ENCODE measurements at places on chromosomes 7 and 10. TPM values are rescaled to one million over a fixed set of nuclear protein-coding genes. Genes with fewer than 3 reads are reported as not detected.

Gene MXI1
- total RNA-seq = 260 TPM

Gene SSC4D
- total RNA-seq = 42.6 TPM

Gene STEAP4
- not detected for total RNA-seq

Gene INA
- 3.4 TPM for total RNA-seq

Gene PNLIPRP3
- not detected for total RNA-seq

Gene BCL7B
- total RNA-seq = 37.7 TPM

Gene TMEM270
- not detected for total RNA-seq

Gene SLC29A3
- 16.8 TPM for total RNA-seq

DNA sequence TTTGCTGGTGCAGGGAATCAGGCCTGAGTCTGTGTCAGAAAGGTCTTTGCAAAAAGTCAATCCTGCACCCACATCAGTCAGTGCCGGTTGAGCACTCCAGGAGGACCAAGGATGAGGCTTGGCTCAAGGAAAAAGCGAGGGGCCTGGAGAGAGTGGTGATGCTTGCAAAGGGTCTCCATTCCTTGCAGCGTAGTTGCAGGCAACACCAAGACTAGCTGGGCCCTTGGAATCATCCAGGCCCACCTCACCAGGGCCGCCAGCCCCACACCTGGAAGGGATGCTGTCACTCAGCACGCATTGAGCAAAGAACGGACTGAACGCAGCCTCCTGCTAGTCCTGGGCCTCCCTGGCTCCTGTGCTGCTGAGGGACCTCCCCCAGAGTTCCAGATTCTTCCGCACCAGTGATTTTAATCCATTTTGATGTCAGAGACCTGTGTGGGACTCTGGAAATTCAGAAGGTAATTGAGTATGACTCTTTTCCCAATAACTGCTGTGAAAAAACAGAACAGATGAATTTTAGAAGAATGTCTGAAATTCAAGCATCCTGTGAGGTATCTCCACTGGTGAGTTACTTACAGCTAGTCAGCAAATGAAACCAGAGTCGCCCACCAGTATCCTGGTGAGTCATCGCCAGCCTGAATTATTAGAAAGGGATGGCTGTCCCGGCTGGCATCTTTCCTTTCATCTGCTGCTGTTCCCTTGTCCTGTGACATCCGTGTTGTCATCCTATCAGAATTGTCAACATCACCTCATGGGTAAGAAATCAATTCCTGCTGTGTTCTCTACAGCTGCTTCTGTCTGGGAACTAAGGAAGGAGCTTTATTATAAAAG, 150.8 kb upstream of the NPS start:
- peak; percentile 67 for DNase-seq

DNA sequence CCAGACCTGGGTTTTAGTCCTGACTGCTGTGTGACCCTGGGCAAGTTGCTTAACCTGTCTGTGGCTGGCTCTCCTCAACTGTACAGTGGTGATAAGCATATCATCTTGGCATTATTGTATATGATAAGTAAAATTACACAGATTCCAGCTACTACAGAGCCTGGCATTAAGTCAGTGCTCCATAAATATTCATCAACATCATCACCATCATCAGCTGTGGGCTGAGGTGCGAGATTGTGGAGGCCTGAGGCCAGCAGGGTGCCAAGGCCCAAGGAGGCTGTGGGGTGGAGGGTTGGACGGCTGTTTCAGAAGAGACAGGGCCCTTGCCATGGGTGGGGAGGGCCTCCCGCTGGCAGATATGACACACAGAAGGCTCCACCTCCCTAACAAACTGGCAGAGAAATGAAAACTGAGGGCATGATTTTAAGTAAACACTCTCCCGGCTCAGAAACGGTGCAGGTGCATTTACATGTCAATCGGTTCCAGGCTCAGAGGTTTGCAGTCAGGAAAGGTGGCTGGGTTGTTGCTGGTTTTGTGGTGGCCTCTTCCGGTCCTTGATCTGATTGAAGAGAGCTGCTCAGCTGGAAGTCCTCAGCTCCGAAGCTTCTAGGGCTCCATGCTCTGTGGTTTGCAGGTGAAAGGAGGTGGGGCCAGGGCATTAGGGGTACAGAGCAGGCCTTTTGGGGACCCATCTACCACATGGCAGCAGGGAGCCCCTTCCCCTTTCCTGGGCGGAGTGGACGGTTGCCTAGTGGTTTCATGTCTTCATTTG, 10.2 kb downstream of the CRYGN start:
- no peak for DNase-seq

DNA sequence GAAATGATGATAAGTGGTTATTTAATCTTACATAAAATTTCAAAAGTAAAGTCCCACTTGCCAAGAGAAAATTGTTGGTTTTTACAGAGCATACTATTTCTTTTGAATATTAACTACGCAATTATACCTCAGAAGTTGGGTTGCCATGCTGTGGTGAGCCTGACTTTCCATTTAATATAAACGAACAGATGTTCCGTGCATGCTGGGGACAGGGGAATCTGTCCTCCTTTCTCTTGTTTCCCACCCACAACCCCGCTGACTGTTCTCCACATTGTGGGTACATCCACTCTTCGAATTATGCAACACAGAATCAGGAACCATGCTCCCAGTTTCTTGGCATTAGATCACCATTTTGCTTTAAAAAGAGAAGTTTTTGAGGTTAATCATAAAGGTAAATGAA, 29.2 kb upstream of the RTKN2 start:
- no peak for DNase-seq

DNA sequence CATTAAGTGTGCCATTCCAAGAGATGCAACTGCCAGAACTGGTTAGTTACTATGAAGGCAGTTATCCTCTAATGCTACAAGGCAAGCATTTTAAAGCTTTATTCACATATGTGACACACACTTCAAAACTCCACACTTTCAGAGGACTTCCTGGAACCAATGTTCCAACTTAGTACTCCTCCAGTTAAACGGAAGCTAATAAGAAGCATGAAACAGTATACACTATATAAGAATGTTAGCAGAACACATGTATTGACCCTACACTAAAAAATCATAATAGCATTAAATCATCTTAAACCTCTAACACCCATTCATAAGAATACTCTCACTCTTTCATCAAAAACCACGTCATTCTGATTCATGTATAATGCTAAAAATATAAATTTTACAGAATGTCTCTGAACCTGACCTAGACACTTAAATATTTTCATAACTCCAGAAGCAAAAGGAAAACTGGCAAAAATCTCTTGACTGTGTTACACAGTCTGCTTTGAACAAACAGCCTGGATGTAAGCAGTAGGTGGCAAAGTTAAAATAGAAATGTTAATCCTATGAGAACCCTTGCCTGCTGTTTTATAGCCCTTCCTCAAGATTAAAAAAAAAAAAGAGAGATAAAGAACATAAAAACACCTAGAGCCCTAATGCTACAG, 135.0 kb downstream of the SEMA3C start:
- DNase-seq = no peak

- DNase-seq = no peak
Measured at GRCh38 chr10:71650397-71650796, 69.2 kb downstream of the C10orf105 start.

- DNase-seq = no peak
Measured at GRCh38 chr7:152403726-152404125, 32.1 kb downstream of the KMT2C start.

- peak; percentile 91 for DNase-seq
Measured at GRCh38 chr7:75639071-75639885, 99.5 kb downstream of the HIP1 start.

- peak; percentile 92 for DNase-seq
Measured at GRCh38 chr10:100370714-100371481, 23.9 kb downstream of the SCD start.

- DNase-seq = no peak
Measured at GRCh38 chr10:17547060-17547459, 70.1 kb downstream of the HACD1 start.

DNA sequence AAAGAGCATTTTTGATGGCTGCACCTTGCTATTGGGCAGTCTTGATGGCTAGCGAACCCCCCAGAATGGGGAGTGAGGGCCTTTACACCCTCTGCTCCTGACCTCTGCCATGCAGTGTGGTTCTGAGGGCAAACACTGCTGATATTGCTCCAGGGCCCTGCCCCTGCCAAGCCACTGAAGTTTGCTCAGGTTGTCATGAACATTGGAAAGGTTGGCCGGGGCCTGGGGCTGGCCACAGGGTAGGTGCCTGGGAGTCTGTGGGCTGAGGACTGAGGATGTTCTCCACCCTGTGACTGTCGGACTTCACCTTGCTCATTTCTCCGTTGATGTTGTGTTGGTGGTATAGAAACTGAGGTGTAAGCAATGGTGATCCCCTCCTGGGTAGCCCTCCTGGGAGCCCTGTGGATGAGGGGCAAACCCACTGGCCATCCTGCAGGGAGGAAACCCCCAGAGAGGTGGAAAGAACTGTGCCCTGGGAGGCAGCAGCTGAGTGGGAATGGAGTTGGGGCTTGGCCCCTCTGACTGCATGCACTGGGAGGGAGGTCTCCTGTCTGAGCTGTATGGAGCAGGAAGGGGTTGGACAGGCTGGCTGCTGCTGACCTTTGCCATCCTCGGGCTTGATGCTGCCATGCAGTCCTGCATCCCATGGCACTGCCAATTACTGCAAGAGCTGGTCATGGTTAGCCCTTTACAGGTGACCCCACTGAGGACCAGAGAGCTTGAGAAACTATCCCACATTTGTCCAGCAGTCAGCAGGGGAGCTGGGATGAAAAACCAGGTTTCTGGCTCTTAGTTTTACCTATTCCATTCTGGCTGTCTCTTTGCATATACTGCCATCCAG, 77.1 kb downstream of the SH2D4B start:
- peak; percentile 18 for DNase-seq

DNA sequence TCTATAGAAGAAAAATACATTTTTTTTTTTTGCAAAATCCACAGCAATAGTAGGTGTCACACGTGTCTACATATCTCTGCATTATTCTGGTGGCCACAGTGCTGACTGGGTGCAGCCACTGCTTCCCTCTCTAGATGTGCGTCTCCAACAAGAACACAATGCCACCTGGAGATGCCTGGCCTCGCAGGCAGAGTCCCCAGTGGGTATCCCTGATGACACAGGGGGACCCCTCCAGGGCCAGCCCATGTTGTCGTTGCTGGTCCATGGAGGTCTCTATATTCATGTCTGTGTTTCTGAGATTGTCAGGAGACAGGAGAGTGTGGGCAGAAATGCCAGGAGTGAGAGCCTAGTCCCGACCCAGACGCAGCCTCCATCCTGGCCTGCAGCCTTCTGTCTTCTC, 345.9 kb upstream of the SHH start:
- DNase-seq = no peak

GRCh38 chr7:138565451-138566114, 105.5 kb downstream of the TRIM24 start:
- DNase-seq = peak; percentile 65

GRCh38 chr7:30168835-30169573, 34.2 kb downstream of the MTURN start:
- peak; percentile 68 for DNase-seq

GRCh38 chr10:126058507-126058906, 162.1 kb downstream of the FANK1 start:
- no peak for DNase-seq

- peak; percentile 66 for DNase-seq
Measured at GRCh38 chr7:80499350-80499953, 12.4 kb downstream of the GNAT3 start.

DNA sequence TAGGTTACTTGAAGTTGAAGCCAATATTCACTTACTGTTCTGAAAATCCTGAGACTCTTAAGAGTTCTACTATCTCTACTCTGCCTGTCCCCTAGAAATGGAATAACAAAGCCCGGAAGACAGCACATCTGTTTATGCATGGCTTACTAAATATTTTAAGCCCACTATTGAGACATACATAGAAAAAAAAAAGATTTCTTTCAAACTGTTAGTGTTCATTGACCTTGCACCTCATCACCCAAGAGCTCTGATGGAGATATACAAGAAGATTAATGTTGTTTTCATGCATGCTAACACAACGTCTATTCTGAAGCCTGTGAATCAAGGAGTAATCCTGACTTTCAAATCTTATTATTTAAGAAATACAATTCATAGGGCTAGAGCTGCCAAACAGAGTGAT, 859.3 kb upstream of the C7orf33 start:
- DNase-seq = no peak

- DNase-seq = no peak
Measured at GRCh38 chr7:143279186-143280098, 5.3 kb upstream of the TMEM139 start.

DNA sequence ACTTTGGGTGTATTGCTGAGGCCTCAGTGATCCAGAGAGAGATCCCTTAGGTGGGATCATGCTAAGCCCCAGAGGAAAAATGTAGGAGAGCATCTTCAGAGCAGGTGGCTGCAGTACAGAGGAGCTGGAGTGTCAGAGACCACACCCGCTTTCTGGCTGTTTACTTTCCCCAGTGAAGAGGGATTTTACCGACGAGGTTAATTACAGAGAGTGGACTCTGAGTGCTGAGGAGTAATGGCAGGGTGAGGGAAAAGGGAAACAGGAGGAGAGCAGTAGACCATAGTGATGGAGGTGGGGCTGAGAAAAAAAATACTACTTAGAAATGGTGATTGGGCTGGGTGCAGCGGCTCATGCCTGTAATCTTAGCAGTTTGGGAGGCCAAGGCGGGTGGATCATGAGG, 43.3 kb upstream of the HBP1 start:
- DNase-seq = no peak

DNA sequence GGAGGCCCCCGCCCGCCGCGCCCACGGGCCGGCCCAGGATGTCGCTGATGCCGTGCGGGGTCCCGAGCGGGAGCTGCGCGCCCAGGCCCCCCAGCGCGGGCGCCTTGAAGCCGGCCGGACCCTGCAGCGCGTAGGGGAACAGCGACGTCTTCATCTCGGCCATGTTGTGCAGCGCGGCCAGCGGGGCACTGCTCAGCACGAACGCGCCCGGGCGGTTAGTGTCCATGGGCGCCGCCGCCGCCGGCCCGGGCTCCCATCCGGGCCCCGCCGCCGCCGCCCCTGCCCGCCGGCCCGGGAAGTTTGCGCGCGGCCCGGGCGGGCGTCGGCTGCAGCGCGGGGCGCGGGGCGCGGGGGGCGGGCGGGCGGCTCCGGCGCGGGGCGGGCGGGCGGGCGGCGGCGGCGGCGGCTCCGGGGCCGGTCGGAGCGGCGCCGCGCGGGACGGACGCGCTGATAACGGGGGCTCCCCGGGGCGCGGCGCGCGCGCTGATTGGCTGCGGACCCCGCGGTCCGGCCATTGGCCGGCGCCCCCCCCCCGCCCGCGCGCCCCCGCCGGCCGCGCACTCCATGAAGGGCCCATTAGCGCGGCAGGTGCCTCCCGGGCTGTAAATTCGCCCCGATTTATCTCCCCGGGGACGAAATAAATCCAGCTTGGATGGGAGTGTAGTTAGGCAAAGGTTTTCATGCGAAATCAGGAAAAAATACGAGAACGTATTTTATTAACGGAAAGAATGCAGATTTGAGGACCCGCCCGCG, at the start of gene NKX6-2:
Gene NKX6-2 (minus strand): TSS at position 425 of the 753 bp plus-strand sequence. CDS start 199 bp downstream, at position 226.
- DNase-seq = peak; percentile 64

- DNase-seq = no peak
Measured at GRCh38 chr7:50835156-50835555, 52.5 kb upstream of the GRB10 start.

GRCh38 chr10:104579136-104579535, 62.0 kb upstream of the SORCS3 start:
- peak; percentile 13 for DNase-seq
